Activated naive CD4-positive, alpha-beta T cell treated with anti-CD3 and anti-CD28 coated beads for 36 hours (primary cell): ENCODE measurements at places on chromosomes 1 and 21.
A peak's percentile ranks its signal among the peaks of the same experiment; 100 is the strongest.

DNA sequence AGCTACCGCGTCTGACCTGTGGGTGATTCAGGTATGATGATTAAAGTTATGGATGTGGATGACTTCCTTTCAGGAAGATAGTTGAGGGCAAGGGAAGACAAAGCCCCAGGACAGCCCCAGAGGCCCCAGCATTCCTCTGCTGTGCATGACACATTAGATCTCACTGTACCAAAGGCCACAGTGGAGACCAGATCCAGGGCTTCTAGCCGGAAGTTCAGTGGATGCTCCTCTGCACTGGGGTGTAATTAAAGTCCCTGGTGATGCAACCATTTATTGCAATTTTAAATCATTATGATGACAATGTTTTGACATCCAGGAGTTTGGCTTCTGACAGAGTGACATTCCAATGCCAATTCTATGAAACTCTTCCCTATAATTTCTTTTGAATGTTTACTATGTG lies 5.0 kb downstream of the C4BPA start:
- no peak for DNase-seq

DNA sequence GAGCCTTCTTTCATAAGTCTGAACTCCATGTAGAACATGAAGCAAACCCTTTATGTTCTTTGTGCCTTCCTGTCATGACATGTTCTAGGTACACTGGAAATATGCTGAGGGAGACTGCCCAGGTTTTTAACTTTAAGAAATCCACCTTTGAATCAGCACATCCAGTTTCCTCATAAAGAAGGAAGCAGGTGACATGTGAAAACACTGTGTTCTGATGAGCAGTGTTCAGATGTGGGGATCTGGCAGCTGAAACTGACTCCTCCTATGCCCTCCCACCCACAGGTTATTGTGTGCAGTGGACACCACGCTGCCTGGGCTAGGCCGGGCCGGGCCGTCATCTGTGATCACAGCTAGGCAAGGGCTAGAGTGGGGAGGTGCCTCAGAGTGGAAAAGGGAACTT lies 51.1 kb downstream of the CNN3 start:
- DNase-seq: peak; percentile 9

DNA sequence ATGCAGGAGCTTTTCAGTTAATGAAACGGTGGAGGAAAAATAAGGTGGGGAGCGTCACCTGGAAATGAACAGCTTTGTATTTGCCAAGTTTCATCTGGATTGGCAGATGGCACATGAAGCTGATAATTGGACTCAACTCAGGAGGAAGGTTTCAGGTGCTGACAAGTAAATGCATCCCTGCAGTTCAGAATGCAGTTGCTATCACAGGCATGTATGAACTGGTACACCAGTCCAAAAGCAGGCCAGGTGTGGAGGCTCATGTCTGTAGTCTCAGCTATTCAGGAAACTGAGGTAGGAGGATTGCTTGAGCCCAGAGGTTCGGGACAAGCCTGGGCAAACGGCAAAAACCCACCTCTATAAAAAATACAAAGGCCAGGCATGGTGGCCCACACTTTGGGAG lies 15.5 kb downstream of the DEGS1 start:
- no peak for DNase-seq

GRCh38 chr1:11670747-11671146 lies 6.7 kb downstream of the FBXO6 start:
- no peak for DNase-seq

- DNase-seq: no peak
Observed at GRCh38 chr1:111052246-111052645, 87.6 kb downstream of the DRAM2 start.

DNA sequence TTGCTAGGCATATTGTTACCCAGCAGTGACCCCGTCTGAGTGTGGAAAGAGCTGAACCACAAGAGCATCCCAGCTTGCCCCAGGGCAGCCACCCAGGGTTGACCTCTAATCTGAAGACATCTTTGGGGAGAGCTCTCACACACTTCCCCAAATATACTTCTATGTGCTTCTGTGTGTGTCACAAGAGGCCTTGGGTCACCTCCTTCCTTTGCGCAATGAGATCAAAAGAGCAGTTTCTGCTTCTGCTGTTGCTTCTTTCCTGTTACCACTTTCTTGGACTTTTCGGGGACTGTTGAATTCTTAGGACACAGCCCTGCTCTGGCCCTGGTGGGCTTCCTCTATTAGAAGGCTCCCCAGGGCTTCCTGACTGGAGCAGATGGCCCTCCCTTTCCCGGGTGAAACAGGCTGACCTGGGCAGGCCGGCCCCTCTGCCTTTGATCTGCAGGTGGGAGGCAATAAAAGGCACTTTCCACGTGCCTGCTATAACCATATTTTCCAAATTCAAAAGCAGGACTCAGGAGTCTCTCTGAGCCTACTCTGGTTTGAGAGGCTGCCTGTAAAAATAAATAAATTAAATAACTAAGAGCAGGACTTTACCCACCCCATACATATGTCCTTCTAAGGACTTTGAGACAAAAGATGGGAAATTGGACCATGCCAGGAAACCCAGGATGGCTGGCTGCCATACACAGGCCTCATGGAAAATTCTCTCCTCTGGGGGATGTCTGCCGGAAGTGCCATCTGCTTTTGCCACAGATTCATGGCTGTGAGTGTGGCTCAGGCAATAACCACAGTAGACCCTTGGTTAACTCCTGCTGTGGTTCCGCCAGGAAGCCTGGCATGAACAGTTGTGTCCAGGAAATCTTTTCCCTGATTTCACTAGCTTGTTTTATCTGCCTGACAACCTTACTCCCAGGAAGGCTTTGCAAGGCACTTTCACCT lies 28.3 kb upstream of the RCSD1 start:
- DNase-seq: peak; percentile 40

DNA sequence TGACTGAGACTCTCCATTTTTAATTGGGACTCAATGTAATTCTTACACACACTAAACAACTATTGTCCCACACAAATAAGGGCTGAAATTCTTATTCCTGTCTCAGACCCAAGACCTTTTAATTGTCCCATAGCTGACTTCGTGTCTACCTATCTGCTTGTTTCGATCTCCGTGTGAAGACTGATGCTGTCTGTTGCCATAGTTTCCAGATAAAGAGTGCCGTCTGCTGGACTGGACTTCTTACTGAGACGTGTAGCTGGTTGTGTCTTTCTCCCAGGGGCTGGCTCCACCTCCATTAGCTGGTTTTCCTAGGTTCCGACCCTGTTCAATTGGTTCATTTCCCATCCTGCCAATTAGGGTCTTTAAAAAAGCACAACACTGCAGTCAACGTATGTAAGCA lies 235.3 kb upstream of the PLXNA2 start:
- no peak for DNase-seq

- DNase-seq: no peak
Observed at GRCh38 chr1:36982709-36983108, 51.6 kb downstream of the GRIK3 start.

DNA sequence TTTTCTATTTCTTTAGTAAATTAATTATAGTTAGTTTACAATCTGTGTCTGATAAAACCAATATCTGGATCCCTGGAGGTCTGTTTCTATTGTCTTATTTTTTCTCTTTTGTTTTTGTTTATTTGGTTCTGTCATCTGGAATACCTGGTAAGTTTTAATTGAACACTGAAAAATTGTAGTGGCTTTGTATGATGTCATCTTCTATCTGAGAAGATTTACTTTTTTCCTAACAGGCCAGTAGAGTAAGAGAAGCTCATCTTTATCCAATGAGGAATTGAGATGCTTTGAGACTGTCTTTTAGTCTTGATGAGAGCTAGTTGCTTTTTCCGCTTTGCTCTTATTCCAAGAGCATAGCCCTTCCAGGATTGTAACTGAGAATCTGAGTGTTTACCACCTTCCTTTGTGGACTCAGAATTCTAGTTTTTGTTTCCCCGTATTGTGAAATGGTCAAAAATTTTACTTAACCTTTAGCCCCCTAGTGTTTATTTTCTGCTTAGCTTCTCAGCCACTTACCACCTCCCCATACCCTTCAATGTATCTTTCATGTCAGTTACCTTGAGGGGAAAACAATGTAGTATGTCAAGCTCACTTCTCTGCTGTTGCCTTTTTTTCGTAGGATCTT lies 25.0 kb downstream of the PTGFRN start:
- DNase-seq: no peak

DNA sequence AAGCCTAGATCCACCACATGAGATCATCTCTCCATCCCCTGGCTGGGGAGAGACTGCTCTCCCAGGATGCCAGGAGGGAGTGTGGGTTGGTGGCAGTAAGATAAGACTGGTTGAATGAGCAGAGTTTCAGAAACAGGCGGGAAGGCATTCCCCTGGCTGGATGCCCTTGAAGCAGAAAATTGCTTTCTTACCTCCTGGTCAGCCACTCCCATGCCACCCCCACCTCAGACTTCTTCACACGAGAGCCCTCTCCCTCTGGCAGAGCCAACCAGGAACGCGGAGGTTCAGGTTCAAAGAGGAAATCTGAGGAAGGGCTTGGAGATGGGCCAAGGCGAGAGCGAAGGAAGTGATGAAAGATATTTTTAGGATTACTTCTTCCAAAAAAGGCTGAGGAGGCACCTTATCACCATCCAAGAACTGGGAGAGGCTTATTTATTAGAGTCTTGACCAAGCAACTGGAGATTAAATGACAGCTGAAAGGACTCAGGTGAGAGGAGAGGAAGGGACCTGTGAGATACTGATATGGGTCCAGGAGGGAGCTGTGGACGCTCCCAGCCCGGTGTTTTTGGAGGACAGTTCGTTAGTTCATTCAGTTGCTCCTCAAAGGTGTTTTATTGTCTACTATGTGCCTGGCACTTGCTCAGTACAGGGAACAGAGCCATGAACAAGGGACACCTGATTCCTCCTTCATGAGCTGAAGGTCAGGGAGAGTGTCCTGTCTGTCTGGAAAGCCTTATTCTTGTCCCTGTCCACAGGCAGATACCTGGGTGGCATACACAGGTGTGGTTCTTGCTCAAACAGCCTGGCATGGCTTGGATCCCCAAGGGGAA lies 18.9 kb upstream of the SLC26A9 start:
- no peak for DNase-seq

GRCh38 chr1:30929135-30929889 lies 20.8 kb upstream of the SDC3 start:
- peak; percentile 74 for DNase-seq
